ENCODE measurements at places on chromosomes 5 and 9.

DNA sequence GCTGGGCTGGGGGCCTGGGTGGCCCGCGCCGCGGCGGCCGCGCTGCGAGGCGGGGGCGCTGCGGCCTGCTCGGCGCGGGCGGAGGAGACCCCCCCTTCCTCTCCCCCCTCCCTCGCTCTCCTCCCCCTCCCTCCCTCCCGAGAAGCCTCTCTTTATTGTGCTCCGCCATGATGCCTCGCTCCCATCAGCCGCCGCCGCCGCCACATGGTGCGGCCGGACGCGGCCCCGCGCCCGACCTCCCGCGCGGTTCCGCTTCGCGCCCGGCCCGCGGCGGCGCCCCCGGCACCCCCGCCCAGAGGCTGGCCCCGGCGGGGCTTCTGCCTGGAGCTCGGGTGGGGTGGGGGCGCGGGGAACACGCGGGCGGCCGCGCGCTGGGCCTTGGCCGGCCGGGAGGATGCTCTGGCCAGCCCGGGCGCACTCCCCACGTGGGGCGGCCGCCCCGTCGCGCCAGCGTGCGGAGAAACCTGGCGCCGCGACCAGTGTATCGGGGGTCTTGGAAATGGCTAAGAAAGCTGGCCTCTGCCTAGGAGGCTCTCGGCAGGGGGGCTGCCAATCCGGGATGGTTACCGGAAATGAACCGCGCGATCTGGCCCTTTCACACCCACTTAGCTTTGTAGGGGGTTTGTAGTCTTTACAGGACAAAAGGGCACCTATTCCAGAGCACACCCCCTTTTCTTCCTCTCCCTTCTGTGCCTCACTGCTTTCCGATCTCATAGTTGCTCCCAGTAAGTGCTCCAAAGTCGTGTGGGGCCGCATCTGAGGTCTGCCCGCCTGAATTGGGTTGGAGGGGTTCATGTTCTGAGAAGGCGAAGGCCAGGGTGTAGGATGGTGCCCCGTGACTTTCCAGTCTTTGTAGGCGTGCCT, 1.0 kb downstream of the SET start:
- DNase-seq: no peak

DNA sequence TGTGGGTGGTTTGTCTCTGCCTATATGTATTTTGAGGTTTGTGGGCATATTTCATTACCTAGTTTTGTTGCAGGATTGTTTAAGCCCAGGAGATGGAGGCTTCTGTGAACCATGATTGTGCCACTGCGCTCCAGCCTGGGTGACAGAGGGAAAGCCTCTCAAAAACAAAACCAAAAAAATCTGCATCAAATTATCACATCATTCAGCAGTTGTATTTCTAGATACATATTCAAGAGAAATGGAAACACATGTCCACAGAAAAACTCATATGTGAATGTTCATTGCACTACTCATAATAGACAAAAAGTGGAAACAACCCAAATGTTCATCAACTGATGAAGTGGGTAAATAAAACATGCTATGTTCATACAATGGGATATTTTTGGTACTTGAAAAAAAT, 29.9 kb downstream of the HSPA4 start:
- DNase-seq: no peak

GRCh38 chr9:14760060-14760459, 37.5 kb upstream of the CER1 start:
- no peak for DNase-seq

GRCh38 chr5:86175224-86175623, 442.5 kb upstream of the COX7C start:
- DNase-seq: no peak

- DNase-seq: no peak
Observed at GRCh38 chr9:122090981-122091380, 2.1 kb downstream of the TTLL11 start.

- DNase-seq: no peak
Observed at GRCh38 chr5:50813691-50814090, 147.3 kb downstream of the PARP8 start.

- DNase-seq: no peak
Observed at GRCh38 chr5:107230367-107230766, 440.4 kb downstream of the EFNA5 start.

GRCh38 chr9:80378669-80379293, 807.0 kb downstream of the TLE4 start:
- DNase-seq: no peak

DNA sequence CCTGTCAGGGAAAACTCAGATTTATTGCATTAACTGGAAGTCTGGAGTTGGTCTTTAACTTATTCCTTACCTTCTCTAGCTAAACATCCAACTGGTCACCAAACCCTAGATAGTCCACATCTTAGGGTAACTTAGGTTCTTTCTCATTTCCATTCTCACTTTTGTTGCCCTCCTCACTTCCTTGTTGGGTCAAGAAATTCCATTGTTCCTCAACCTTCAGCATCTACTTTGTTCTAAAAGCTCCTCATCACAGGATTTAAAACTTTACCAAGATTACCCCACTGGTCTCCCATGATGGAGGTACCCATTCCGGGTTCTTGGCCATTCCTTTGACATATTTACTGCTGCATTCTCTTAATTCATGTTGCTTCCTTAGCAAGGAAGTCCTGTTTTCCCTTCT, 32.1 kb downstream of the PTTG1 start:
- DNase-seq: no peak

GRCh38 chr9:107650995-107651394, 161.4 kb upstream of the KLF4 start:
- DNase-seq: no peak

- no peak for DNase-seq
Observed at GRCh38 chr9:130554606-130555005, 24.8 kb upstream of the FUBP3 start.

GRCh38 chr9:70020991-70021571, 22.6 kb upstream of the MAMDC2 start:
- no peak for DNase-seq

DNA sequence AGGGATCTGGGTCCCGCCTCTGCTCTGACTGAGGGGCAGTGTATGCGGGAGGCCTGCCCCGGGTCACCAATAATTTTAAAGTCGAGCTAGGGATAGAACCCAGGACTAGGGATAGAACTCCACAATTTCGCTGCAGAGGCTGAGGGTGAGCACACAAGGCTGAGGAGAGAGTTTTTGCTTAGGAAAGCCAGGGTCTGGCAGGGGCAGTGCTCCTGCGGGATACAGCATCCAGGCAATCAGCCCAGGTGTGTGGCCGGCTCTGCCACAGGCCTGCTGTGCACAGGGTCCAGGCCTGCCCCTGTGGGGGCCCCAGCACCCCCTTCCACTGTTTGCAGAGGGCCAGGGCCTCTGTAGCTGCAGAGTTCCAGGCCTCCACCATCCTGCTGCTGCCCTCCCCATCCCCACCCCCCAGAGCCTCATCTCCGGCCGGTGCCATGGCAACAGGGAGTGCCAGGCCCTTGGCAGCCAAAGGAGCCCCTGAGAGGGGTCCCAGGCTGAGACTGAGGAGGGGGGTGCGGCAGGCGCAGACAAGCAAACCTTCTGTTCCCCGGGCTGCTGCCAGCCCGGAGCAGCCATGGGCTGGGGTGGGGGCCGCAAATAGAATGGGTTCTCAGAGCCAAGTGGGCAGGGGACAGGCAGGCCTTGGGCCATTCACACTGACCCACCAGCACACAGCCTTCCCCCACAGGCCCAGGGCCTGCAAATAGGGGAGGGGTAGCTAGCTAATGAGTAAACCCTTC, 8.6 kb downstream of the PDGFRB start:
- DNase-seq: no peak

GRCh38 chr5:167049043-167049663, 1242.3 kb upstream of the WWC1 start:
- DNase-seq: no peak

DNA sequence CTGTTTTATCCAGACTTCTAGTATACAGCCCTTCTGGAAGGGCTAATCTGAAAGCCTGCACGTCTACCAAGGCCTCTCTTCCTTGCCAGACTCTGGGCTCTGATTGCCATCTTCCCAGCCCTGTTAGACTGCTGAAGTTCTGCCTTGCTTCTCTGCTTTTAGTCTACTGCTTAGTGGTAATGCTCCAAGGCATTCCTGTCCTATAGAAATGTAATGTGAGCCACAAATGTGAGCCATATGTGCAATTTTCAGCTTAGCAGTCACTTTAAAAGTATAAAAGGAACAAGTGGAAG, 32.1 kb downstream of the WNK2 start:
- DNase-seq: no peak

Measured in activated CD4-positive, alpha-beta T cell treated with anti-CD3 and anti-CD28 coated beads for 1 hour (primary cell).